ENCODE measurements at places on chromosomes 4 and X.

- no peak for DNase-seq
Observed at GRCh38 chr4:53748328-53748772, 157.1 kb upstream of the LNX1 start.

DNA sequence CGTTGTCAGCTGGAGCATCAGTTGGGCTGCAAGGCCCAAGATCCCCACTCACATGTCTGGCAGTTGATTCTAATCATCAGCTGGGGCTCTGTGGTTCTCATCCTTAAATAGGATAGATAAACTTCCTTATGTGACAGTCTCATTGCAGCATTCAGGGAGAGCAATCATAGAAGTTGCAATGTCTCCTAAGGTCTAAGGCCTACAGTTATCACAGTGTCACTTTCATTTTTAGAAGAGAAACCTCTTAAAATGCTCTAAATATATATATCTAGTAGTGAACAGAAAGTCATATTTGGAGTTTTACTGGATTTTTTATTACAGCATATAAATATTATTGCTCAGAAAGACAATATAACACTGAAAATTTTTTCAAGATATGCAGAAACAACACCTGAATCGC is 226.0 kb upstream of the PPP1R2C start:
- no peak for DNase-seq

DNA sequence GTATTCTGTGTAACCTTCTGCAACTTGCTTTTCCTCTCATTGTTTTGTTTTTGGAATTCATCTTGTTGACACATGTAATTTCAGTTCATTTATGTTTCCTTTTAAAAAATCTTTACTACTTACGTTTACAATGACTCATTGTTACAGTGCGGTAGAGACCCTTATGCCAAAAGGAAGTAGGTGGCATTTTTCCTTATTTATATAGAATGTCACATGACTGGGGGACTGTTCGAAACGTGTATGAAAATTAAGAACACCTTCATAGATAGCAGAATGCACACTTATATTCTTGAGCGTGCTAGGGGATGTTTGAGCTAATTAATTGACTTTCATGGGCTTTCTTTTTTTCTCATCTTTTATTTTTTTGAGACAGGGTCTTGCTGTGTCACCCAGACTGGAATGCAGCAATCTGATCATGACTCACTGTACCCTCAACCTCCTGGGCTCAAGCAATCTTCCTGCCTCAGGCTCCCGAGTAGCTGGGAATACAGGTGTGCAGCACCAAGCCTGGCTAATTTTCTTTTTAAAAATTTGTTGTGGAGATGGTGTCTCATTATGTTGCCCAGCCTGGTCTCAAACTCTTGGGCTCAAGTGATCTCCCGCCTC is 7.3 kb downstream of the REPS2 start:
- DNase-seq: no peak

DNA sequence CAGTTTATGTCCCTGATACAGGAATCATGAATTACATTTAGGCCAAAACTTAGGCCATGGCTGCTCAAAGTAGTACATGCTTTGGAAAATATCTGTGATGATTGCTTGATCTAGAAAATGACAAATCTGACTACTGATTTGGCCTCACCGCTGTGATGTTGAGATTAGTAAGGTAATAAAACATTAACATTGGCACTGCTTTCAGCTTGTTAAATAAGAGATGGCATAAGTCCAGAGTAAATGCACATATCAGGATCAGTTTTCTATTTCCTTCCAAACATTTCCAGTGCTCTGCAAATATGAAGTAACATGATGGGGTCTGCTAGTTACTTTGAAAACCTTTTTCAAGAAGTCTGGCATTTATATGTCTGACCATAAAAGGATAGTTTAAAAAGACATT is 687.3 kb upstream of the ACTRT1 start:
- no peak for DNase-seq

DNA sequence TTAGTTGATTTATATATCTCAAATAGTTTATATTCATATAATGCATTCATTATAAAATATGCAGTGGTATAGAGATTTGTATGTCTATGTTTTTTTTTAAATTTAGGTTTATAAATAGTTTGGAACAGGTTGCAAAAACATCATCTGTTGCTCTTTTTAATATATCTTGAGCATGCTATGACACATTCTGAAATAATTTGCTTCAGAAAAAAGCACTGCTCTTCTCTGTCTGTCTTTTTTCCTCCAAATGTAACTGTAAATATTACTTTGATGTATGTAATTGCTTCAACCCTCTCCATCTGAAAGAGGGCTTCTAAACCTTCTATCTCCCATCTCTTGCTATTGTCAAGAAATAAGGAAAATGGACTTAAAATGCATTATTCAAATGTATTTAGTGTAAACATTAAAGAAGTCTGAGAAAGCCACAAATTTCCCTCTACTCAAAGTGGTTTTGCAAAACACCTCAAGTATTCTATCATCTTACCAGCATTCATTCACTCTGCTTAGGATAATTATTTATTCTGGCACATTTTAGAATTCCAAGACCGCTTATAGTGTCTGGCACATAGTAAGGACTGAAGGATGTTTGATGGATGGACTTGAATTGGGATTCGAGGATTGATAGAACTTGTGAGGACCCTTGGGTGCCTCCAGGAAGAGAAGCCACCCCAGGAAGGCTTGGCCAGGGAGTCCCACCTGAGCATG is 87.8 kb downstream of the CLNK start:
- DNase-seq: no peak

- DNase-seq: no peak
Observed at GRCh38 chrX:36957425-36958328, 50.5 kb upstream of the FAM47C start.

- DNase-seq: no peak
Observed at GRCh38 chr4:6395466-6396228, 76.8 kb downstream of the PPP2R2C start.

GRCh38 chr4:134147941-134148340 is 53.6 kb downstream of the PABPC4L start:
- DNase-seq: no peak

DNA sequence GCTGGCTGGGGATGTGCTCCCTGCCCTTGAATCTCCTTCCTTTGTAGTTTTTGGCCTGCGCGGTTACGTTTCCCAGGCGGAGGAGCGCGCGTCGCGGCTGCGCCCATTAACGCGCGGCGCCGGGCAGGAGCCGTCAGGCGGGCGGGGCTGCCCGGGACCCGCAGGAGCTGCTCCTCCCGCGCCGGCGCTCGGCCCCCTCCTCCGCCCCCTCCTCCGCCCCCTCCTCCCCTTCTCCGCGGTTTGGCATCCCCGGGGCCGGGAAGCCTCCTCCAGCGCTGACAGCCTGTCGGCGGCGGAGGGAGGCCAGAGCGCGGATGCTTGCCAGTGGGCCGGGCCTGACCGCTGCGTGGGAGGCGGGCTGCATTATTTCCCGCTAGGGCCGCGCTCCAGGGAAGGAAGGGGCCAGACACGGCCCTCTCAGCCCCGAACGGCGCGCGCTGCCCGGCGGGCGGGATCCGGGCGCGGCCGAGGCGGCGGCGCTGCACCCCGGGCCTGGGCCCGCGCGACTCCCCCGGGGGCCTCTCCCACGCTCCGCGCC is at the start of gene DCLK2:
DCLK2 (plus strand) TSS at position 405 of the 538 bp plus-strand sequence. CDS start 583 bp downstream, outside the sequence.
- no peak for DNase-seq

DNA sequence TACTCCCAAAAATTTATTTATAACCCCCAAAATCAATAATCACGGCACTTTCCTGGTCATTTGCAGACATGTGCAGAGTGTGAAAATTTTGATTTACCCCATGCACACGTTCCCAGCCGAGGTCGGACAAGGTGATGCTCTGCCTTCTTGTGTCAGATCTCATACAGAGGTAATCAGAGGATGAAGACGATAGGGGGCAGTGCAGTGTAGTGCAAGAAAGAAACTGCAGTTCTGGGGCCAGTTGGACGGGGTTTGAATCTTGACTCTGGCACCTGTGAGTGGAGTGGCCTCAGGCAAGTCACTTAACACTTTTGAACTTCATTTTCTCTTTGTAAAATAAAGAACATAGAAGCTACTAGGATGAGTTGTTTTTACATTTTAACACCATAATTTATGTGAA is 88.4 kb downstream of the FRMPD3 start:
- DNase-seq: no peak

GRCh38 chrX:38126179-38126578 is 94.5 kb downstream of the SRPX start:
- DNase-seq: no peak

GRCh38 chrX:100979881-100980607 is 10.5 kb downstream of the ARL13A start:
- DNase-seq: no peak

DNA sequence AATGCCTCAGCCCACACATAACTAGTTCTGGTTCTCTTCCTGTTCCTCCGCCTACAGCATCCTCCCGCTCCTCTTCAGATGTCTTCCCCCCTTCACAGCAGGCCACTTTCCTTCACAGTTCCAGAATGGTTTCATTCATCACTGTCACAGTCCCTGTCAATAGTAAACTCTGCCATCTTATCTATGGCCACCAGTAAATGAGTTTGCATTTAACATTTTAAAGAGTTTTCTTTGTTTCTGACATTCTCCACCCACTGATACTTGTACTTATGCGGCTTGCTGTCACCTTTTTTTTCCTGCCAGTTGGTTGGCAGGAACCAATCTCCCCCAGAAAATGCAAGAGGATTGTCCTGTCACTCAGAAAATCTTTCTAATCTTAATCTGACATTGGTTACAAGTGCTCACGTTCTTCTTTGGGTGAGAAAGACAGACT is 114.1 kb downstream of the GLUD2 start:
- no peak for DNase-seq

GRCh38 chrX:37076983-37077382 is 68.8 kb downstream of the FAM47C start:
- no peak for DNase-seq

DNA sequence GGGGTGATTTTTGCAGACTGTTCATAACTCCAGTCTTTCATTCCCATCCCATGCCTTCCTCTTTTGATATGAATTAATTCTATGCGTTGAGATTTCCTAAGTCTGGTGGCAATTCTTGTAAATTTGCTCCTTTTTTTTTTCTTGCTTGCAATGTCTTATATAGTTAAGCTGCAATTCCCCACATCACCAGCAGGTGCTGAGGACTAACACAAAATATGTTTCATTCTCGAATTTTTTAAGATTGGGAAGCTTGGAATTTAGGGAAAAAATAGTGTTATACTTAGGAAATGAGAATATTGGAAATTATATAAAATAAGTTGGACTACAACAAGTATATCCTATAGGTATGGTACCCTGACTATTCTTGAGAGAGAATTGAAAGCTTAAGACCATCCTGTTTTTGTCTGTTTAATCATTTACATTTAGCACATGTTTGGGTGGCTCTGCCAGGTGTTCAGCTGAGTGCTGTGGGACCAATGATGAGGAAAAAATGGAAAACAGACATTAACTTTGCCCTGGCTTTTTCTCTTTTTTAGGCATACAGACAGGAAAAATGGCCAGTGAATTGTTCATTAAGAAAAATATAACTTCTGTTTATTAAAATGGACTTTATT is 30.2 kb downstream of the AFF2 start:
- no peak for DNase-seq

DNA sequence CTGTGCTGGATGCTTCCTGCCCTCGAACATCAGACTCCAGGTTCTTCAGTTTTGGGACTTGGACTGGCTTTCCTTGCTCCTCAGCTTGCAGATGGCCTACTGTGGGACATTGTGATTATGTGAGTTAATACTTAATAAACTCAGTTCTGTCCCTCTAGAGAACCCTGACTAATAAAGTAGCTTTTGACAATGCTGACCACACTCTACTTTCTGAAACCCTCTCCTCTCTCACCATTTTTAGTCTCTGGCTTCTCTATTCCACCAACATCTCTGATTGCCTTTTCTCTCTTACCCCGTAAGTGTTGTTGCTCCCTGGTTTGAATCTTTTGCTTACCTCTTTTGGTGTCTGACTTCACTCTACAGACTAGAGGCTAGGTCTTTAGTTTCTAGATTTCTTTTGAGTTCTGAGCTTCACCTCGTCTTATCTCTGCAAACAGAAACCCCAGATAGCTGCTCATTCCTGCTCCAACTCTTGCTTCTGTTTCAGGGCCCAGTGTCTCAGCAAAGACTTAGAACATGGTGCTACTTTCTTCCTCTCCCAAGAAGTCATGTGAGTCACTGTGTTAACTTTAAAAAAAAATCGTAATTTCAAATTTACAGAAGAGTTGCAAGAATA is 11.4 kb downstream of the TMSB4X start:
- DNase-seq: no peak

- DNase-seq: no peak
Observed at GRCh38 chr4:73099143-73099542, 29.6 kb upstream of the COX18 start.

GRCh38 chr4:122784261-122784660 is 42.4 kb upstream of the FGF2 start:
- DNase-seq: no peak

- no peak for DNase-seq
Observed at GRCh38 chr4:67658302-67658701, 42.7 kb downstream of the UBA6 start.

- DNase-seq: no peak
Observed at GRCh38 chr4:138678985-138679746, 336.4 kb upstream of the NOCT start.

GRCh38 chr4:153465615-153466080 is 512 bp upstream of the TMEM131L start:
- DNase-seq: no peak

- no peak for DNase-seq
Observed at GRCh38 chrX:103565752-103566151, 19.6 kb upstream of the TCEAL4 start.

- no peak for DNase-seq
Observed at GRCh38 chr4:127856196-127856812, 24.4 kb upstream of the PLK4 start.

DNA sequence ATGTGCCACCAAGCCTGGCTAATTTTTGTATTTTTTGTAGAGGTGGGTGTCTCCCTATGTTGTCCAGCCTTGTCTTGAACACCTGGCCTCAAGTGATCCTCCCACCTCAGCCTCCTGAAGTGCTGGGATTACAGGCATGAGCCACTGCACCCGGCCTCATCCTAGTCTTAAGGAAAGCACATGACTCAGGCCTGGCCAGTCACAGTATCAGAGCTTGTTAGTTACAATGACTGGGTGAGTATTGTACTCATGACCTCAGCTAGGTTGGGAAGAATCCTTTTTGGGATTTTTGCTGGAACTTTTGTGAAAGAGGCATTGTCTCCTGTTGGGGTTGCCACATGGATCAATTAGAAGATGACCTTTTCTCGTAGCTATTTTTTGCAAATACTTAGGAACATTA is 292.8 kb downstream of the RAPGEF2 start:
- no peak for DNase-seq

GRCh38 chr4:48116582-48116981 is 17.5 kb downstream of the TXK start:
- no peak for DNase-seq

DNA sequence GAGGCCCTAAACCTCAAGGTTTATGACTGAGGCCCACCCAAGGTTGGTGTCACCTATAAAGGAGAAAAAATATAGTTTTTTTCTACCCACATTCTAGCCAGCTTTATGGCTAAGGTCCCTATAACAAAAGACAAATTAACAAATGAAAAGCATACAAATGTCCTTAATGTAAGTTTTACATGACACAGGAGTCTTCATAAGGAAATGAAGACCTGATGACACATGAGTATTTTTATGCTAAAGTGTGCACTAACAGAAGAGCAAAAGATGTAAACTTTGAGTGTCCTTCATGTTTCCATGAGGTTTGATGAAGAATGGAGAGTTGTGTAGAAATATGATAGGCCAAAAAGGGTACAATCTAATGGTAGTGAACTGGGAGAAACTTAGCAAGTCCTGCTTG is 114.7 kb upstream of the INTU start:
- DNase-seq: no peak
